ENCODE measurements at places on chromosomes 7 and 10.

- DNase-seq: no peak
These were observed 170.5 kb downstream of the SRPK2 start for GRCh38 chr7:105218215-105218614.

DNA sequence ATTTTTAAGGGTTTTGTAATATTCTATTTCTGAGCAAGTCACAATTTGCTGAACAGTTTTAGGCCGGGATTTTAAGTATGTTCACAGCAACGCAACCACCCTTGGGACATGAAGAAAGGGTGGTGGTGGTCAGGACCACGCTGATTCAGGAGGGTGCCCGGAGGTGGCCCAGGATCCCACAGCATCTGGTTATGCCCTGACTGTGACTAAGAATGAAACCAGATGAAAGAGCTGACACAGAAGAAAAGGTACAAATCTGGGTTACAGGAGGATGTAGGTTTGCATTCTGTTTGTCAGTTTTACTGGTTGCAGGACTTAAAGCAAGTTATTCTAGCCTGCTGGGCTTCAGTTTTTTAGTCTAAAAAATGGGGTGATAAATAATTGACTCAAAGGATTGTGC lies 279.7 kb downstream of the CCSER2 start:
- no peak for DNase-seq

GRCh38 chr7:79787623-79788022 lies 334.2 kb upstream of the MAGI2 start:
- no peak for DNase-seq

- DNase-seq: no peak
These were observed 6.5 kb upstream of the NANOS1 start for GRCh38 chr10:119022846-119023552.

GRCh38 chr7:55366461-55367070 lies 1.4 kb downstream of the LANCL2 start:
- no peak for DNase-seq

DNA sequence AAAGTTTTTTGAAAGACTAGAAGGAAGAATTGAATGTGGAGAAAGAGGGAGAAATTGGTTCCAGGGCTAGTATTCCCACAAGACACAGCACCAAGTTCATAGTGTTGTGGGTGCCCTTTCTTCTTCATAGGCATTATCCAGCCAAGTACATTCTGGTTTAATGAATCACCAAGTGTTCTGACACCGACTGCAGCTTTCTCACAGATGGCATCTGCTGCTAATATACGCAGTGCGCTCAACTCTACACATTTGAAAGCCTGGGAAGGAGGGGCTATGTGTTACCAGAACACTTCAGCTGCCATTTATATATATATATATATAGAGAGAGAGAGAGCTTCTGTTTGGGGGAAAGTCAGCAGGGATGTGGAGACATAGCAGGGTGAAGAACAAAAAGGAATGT lies 1168.4 kb downstream of the GATA3 start:
- no peak for DNase-seq

DNA sequence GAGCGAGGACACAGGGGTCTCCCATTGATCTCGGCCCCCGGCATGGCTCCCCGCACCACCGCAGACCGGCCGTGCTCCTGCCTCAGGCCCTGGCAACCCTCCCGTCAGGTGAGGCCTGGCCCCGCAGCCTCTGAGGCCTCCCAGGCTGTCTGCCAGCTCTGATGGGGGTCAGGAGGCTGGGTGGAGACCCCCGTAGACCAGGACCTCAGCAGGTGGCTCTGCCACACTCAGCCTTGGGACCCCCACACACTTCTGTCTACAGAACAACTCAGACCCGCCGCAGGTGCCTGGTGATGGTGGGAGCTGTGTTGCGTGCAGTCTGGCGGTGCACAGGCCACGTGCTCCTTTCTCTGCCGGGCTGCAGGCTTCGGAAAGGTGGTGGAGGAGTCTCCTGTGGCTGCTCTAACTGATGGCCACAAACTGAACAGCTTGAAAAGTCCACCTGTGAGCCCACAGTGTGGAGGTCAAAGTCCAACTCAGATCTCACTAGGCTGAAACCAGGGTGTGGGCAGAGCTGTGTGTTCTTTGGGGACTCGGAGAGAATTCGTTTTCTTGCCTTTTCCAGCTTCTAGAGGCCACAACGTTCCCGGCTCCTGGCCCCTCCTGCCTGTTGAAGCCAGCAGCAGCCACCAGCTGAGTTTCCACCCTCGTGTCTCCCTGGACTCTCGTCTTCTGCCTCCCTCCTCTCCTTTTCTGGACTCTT lies 62.5 kb downstream of the PWWP2B start:
- no peak for DNase-seq

GRCh38 chr10:70376436-70377378 lies 5.7 kb downstream of the LRRC20 start:
- DNase-seq: no peak

DNA sequence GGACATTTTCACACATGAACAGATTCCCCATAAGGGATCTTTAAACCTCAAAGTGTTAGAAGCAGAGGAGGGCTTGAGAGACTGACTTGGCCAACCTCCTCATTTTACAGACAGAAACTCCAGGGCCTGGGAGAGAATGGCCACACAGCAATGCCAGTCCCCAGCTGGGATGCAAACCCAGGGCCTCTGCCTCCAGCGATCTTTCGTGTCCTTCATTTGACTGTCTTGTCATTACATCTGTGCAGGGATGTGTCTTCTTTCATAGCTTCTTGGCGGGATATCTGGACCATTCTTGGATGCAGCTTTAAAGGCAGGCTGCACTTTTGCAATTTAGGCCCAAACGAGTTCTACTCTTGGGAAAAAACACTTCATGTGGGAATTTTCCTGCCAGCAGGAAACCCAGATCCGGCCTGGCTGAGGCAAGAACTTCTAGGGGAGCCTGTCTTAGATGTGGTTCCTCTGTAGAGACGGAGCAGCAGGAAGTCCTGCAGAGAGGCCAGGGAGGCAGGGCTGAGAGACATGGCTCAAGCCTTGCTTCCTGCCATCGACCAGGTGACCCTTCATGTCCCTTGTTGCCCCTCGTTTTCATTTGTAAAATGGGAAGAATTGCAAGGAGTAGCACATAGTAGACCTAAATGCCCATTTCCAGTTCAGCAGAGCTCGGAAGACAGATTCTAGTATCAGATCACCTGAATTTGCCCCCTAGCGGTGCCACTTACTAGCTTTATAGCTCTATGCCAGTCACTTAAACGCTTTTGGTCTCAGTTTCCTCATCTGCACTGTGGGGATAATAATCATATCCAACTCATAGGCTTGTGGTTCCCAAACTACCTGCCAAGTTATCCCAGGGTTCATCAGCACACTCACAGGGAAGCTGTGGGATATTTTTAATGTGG lies 43.9 kb upstream of the SLC29A3 start:
- DNase-seq: no peak

GRCh38 chr10:122703483-122704448 lies 4.1 kb upstream of the C10orf120 start:
- peak; percentile 28 for DNase-seq
